ENCODE measurements at places on chromosomes 13 and 19. TPM values are rescaled to one million over a fixed set of nuclear protein-coding genes. Genes with fewer than 3 reads are reported as not detected.

DNA sequence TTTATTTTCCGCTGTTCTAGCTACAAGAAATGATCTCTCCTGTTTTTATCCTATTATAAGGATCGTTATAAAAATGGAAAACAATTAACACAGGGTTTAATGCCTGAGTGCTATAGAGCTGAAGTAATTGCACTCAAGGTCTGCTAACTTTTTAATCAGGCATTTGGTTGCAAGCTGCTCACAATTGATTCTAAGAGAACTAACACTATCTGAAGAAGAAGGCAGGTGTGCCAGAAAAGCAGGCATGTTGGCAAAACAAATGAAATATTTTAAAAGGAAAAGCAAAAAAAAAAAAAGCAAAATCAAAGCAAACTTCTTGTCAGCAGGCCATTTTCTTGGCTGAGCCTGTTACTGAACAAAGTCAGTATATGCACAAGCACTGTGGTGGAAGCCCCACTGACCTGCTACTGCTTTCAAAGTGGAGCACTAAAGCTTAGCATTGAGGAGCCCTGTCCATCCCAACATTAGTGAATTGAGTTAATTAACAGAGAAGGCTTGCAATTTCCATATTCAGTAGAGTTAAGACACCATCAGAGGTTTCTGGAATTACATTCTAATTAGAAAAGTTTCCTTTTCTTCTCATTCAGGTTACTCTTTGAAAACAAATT lies 574.2 kb downstream of the PCDH9 start:
- DNase-seq = no peak

The VSTM1 gene
- not detected for total RNA-seq

DNA sequence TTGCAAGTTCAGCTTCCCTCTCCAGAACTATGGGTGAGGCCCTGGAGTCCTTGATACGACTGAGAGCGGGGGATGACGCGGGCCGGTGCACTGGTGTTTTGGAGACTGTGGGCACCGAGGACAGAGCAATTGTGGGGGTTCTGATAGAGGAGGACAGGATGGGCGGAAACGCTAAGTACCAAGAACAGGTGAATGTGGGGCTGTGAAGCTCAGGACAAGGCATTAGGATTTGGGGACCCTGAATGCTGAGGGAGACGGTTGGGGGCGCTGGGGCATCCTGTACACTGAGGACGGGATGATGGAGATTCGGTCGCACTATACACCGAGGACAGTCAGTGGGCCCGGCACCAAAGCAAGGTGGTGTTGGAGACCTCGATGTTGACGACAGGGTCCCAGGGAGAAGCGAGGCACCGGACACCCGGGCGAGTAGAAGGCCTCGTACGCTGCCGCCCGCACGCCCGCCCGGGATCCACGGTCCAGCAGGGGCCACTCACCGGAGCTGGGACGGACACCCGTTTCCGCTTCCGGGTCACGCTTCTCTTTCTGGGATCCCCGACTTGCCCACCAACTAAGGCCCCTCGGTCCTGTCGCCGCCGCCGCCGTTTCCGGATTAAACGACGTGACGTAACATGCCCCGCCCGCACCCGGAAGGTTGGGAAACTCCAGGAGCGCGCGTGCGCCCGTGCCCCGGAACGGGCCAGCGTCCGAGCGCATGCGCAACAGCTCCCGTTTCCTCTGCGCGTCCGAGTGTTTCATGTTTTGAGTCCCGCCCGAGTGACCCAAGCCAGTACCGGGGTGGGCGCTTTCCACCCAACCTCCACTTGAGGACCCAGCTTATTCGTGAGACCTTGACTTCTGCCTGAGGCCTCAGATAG lies at the start of gene CHMP2A:
CHMP2A (minus strand) TSS at position 612 of the 875 bp plus-strand sequence. CDS start 893 bp downstream, outside the sequence.
- peak; percentile 98 for DNase-seq

GRCh38 chr13:39684531-39685137 lies 29.2 kb downstream of the COG6 start:
- no peak for DNase-seq

DNA sequence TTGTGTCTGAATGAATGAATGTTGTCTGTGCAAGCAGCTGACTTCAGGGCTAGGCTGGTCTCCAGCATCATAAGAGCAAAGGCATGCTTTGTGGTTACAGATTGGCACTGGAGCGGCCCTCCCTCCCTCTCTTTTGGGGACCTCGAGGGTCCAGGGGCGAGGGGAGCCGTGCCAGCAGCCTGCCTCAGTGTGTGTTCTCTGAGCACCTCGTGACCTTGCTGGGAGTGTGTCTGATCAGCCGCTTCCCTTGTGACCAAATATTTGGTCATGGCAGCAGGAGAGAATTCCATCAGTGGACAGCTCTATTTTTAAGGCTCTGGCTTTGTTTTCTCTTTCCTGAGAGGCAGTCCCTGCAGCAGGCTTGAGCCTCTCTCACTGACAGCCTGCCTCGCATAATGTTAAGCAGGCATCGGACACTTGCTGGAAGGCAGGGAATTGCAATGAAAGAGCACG lies 329.7 kb downstream of the UQCRFS1 start:
- DNase-seq = no peak

The CPT1C gene
- 2.3 TPM for total RNA-seq
